ENCODE measurements at places on chromosomes 2 and 18.

DNA sequence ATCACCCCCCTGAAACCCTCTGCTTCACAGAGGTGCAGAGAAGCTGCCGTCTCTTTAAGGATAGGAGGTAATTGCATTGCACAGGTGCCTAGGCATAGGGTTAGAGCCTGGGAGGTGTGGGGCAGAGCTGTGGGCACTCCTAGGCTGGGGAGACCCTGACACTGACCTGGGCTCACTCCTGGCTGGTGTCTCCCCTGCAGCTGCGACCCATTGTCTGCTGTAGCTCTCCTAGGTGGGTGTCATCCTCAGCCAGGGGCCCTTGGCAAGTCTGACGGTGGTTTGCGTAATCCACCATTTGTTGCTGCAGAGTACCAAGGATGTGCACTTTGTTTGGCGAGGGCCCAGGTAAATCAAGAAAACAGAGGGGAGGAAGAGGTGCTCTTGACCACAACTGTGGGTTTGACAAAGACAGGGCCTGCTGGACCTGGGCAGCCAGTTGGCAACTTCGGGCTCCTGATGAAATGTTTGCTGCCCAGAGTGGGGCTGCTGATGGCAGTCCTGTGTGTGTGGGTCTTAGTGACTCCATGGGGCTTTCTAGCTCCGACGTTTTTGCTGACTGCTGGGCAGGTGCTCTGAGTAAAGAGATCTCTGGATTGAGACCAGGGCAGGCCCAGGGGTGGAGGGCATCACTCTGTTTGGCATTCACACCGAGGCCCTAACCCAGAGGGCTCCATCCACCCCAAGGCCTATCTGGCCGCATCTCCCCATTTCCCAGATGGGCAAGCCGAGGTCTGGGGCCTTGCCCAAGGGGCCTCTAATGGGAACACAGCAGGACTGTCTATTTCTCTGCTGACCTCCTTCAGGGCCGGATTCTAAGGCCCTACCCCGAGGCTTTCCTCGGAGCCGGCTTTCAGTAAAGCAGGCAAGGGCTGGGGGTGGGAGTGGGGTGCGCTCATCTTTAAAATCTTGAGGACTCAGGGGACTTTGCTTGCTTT is 67.7 kb downstream of the EDAR start:
- DNase-seq = peak; percentile 3

DNA sequence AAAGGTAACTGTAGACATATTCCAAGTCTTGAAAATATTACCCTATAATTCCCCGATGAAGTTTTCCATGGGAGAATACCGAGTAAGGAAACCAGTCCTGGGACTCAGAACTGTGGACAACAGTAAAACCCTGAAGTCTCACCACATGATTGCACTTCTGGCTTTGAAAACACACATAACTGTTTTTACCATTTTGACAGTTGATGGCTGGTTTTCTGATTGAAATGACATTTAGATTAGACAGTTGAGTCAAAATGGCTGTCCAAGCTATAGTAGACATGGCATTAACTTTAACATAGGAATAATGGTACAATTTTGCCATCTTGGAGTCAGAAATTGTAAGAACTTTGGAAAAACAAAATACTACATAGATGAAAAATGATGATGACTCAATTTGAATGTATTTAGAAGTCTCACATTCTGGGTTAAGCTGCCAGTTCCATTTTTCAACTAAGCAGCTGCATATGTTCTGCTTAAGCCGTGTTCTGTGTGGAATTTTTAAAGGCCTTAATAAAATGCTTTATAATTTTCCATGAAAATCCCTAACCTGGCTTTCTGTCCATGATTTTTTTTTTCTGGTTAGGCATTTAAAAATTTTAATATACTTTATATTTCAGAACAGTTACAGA is 38.3 kb upstream of the WIPF1 start:
- DNase-seq = no peak

DNA sequence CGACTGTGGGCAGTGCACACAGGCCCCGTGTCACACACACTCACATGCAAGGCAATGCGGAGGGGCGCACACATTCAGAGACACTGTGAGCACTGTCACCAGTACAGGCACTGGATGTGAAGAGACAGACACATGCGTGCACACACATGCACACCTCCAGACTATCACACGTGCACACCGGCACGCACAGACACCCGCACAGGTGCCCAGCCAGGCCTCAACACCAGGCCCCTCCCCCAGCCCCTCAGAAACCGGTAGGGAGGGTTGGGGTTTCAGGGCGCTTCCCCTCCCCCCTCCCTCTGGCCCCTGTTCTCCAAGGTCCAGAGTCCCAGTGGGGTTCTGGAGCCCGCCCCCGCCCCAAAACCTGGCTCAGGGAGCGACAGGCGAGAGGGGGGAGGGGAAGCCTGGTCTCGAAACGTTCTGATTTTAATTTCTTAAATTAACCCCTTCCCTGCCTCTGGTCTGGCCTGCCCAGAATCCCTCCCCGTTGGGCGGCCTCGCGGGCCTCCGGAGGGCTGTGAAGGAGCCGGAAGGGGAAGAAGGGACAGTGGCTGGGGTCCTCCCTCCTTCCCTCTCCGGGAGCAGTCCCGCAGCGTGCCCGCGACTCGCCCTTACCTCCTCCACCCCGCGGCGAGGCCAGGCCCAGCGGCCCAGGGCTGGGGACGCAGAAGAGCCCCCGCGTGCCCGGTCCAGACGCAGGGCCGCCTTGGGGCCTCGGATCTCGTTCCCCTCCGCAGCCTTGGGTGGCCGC is 558 bp downstream of the FBXO41 start:
- DNase-seq = no peak

- no peak for DNase-seq
Measured at GRCh38 chr2:19673213-19673791, 228.5 kb downstream of the TTC32 start.

- no peak for DNase-seq
Measured at GRCh38 chr2:232866104-232866503, 4.0 kb upstream of the SNORC start.

- DNase-seq = no peak
Measured at GRCh38 chr18:7017013-7017412, 100.6 kb downstream of the LAMA1 start.

- no peak for DNase-seq
Measured at GRCh38 chr2:230312638-230313037, 14.4 kb upstream of the SP140L start.

GRCh38 chr2:127000937-127001336 is 102.2 kb downstream of the TEX51 start:
- DNase-seq = no peak

- DNase-seq = no peak
Measured at GRCh38 chr18:7608781-7609201, 41.7 kb downstream of the PTPRM start.

DNA sequence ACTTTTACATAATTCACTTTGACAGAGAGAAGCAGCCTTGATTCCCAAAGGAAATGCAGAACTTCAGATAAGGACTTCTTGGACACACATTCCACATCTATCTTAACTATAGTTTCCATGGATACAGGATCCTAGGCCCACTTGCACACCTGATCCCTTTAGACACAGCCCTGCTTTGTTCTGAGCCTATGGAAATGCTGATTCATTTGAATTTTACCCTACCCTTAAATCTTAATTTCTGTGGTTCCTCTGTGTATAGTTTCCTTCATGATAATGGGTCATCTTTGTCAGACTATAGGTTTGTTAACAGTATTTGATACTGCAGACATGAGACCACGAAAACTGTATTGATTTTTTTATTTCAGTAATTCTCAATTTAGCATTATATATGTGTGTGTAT is 77.4 kb downstream of the ACTR3 start:
- DNase-seq = no peak

DNA sequence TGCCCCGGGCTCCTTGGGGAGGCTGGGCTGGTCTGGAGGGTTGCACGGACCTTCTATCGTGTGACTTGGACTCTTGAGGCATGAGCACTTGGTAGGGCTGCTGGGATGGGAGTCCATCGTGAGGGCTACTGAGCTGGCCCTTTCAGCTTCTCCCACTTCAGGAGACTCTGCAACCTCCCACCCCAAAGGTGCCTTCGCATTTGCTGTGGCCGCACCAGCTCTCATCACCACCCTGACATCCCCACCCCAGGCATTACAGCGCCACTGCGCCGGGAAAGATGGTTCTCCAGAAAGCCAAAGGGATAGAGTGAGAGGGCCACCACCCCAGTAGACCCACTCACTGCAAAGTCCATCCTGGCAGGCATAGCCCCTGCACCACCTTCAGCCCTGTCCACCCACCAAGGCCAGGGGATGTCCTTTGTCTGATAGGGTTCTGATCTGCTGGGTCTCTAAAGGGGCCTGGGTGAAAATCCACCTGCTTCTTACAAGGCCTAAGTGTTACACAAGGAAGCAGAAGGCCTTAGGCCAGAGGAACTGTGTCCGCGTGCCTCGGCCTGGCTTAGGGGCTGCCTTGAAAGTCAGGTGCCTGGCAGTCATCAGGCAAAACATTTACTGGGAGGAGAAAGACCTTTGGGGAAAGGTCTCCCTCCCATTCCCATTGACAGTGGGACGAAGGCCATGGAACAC is 5.1 kb downstream of the EHD3 start:
- no peak for DNase-seq

- DNase-seq = peak; percentile 90
Measured at GRCh38 chr2:219060821-219061791, at the start of gene IHH. Gene IHH, minus strand, starts transcription at chr2:219060921. Its CDS starts 454 bp downstream, at chr2:219060467.

GRCh38 chr2:56444339-56444738 is 260.5 kb downstream of the CCDC85A start:
- DNase-seq = peak; percentile 74

GRCh38 chr2:158346032-158346431 is 110.5 kb downstream of the CCDC148 start:
- DNase-seq = no peak

DNA sequence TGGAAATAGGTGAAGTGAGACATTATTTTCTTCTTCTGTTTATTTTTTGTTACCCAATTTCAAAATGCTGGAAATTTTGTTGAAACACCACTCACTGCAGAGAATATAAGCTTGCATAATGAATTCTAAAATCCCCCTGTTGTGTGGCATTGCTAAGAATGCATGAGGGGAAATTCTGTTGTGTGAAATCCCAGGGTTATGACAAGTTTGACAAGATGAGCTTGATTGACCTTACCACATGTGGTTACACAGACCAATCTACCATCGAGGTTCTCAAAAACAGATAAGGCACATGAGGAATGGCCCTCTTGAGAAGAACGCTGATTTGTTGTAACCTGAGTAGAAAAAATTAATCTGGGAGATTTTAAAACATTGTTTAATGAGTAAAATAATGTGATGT is 261.6 kb upstream of the MMADHC start:
- DNase-seq = no peak

- DNase-seq = no peak
Measured at GRCh38 chr2:103789381-103790095, 1027.7 kb downstream of the TMEM182 start.

- peak; percentile 42 for DNase-seq
Measured at GRCh38 chr2:64291181-64291580, 147.0 kb upstream of the PELI1 start.

DNA sequence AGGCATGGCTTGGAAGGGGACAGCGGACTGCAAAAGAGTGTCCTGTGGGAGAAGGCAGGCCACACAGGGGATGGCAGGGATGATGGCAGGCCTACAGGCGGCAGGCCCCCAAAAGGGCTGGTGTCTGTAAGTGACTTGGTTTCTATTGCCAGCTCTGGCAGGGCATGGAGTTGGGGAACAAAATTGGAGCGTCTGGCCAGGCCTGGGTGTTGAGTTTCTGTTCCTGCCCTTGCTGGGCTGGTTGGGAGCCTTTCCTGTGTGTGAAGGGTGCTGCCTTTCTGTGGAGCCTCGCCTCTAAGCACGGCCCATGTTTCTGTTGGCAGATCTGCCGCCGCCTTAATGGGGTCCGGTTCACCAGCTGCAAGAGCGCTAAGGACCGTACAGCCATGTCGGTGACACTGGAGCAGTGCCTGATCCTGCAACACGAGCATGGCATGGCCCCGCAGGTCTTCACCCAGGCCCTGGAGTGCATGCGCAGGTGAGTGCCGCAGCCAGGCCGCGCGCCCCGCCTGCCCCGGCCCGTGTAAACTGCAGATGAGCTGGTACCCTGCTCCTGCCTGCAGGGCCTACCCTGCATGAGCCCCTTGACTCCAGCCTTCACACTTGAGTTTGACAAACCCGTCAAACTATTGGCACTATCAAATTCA is 31.5 kb downstream of the COA5 start:
- DNase-seq = no peak

- no peak for DNase-seq
Measured at GRCh38 chr2:46525522-46526155, 46.3 kb downstream of the TMEM247 start.

DNA sequence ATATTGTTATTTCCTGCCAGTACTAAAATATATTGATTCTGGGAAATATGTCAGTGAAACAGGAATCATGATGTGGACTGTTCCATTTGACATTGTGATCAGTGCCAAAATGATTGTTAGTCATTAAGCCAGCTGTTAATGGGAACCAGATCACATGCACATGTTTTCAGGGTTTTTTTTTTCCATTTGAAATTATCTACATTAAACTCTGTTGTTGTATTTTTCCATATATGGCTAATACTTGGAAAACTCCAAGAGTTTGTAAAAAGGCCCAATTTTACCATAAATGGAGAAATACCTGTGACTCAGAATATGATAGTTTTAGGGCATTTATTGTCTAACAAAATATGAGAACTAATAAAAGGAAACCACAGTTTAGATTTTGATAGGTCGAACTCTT is 13.4 kb downstream of the ITGAV start:
- DNase-seq = no peak

DNA sequence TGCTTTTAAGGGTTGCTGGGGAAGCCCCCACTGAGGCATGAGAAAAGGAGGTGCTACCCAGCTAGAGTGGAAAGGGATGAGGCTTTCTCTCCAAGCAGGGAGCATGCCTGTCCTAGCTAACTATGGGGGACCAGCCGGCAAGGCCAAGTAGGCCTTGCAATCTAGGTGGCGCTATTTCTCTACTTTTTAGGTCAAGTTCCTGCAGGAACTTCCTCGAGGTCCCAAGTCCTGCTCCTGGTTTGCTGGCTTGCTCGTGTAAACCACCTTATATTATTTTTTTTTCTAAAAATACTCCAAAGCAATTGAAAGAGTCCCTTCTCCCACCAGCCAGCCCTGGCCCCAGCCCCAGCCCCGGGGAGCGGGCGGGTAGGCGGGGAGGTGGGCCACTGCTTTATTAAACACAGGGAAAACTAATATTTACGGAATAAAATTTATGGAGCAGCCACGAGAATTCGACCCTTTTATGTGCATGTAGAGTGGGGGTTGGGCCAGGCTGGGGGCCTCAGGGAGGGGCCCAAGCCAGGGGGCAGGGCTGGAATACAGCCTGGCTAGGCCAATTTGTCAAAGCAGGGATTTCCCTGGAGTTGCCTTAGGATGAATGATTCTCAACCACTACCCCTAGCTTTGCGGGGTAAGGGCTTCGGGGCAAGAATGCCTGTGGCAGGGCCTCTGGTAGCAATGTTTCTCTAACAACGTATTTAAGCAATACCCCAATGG is 12.8 kb upstream of the IHH start:
- peak; percentile 68 for DNase-seq

DNA sequence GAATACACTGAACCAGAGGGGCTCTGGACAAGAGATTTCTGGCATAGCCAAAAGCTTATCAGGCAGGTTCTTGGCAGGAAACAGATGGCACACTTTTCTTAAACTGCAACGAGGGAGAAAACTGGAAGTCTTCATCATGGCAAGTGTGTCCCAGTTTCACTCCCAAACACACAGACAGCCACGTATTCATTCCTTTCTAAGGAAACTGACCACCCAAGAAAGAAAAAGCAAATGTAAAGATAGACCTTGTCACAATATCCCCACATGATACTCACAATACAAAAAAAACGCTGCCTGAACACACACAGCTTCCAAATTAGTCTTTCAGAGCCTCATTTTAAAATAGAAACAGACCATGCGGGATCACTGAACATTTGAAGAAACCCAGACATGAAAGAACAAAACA is 40.6 kb upstream of the RTTN start:
- no peak for DNase-seq

- no peak for DNase-seq
Measured at GRCh38 chr18:21230436-21230835, 11.6 kb upstream of the GREB1L start.

GRCh38 chr2:198054299-198054698 is 249.9 kb downstream of the PLCL1 start:
- DNase-seq = peak; percentile 13
